ENCODE measurements at places on chromosomes 3 and 15. TPM values are rescaled to one million over a fixed set of nuclear protein-coding genes. Genes with fewer than 3 reads are reported as not detected.

Gene VGLL3
- total RNA-seq = 14.5 TPM

Gene PTPN23
- total RNA-seq = 15.6 TPM

Gene ISLR2
- not detected for total RNA-seq

Gene PRSS50
- not detected for total RNA-seq

Gene TEX55
- not detected for total RNA-seq

Gene ZNF770
- total RNA-seq = 22.2 TPM

Gene ZNF501
- total RNA-seq = 7.3 TPM

Gene GCSAM
- not detected for total RNA-seq

Gene FGF7
- total RNA-seq = 17.7 TPM

Gene METTL6
- 29.3 TPM for total RNA-seq

Gene RTP1
- not detected for total RNA-seq

Gene NR2C2
- total RNA-seq = 18.2 TPM

Gene GOLGA6L9
- 1.1 TPM for total RNA-seq

Gene CILP
- not detected for total RNA-seq

Gene CFAP100
- total RNA-seq = not detected

Gene PLAAT1
- total RNA-seq = not detected

Gene OR5K2
- total RNA-seq = not detected

Gene CYP19A1
- 0.56 TPM for total RNA-seq

Gene STX19
- total RNA-seq = 0.06 TPM

Gene MNS1
- 4.0 TPM for total RNA-seq

Gene ALCAM
- total RNA-seq = 224 TPM

Gene APOD
- total RNA-seq = 0.13 TPM

Measured in aortic smooth muscle cell (primary cell).